ENCODE measurements at places on chromosomes 6 and 20.

- DNase-seq = no peak
These were observed 582.5 kb downstream of the RFPL4B start for GRCh38 chr6:112929641-112930040.

- peak; percentile 51 for DNase-seq
These were observed 15.6 kb upstream of the UBE2J1 start for GRCh38 chr6:89368107-89368506.

- no peak for DNase-seq
These were observed 12.4 kb downstream of the KATNA1 start for GRCh38 chr6:149636124-149636523.

GRCh38 chr20:38875175-38875993 lies 50.8 kb upstream of the FAM83D start:
- DNase-seq = no peak

DNA sequence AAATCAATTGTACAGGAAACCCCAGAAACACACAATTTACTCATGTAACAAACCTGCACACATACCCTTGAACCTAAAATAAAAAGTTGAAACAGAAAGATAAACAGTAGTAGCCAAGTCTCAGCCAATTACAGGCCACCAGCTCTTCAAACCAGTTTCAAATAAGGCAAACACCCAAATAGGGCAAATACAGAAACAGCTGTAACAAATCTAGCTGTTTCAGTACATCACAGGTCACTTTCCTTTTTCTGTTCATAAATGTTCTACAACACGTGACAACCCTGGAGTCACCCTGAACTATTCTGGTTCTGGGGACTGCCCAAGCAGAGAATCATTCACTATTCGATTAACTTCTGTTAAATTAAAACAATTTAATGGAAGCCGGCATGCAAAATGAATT lies 329.0 kb downstream of the GJA1 start:
- DNase-seq = no peak

- DNase-seq = no peak
These were observed 79.4 kb downstream of the DACT2 start for GRCh38 chr6:168240160-168240559.

DNA sequence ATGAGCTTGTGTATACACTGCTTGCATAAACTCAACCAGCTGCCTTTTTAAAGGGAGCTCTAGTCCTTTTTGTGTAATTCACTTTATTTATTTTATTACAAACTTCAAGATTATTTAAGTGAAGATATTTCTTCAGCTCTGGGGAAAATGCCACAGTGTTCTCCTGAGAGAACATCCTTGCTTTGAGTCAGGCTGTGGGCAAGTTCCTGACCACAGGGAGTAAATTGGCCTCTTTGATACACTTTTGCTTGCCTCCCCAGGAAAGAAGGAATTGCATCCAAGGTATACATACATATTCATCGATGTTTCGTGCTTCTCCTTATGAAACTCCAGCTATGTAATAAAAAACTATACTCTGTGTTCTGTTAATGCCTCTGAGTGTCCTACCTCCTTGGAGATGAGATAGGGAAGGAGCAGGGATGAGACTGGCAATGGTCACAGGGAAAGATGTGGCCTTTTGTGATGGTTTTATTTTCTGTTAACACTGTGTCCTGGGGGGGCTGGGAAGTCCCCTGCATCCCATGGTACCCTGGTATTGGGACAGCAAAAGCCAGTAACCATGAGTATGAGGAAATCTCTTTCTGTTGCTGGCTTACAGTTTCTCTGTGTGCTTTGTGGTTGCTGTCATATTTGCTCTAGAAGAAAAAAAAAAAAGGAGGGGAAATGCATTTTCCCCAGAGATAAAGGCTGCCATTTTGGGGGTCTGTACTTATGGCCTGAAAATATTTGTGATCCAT lies 15.3 kb downstream of the TNFAIP3 start:
- DNase-seq = no peak

GRCh38 chr6:28206928-28207509 lies 18.1 kb upstream of the ZSCAN9 start:
- DNase-seq = no peak

DNA sequence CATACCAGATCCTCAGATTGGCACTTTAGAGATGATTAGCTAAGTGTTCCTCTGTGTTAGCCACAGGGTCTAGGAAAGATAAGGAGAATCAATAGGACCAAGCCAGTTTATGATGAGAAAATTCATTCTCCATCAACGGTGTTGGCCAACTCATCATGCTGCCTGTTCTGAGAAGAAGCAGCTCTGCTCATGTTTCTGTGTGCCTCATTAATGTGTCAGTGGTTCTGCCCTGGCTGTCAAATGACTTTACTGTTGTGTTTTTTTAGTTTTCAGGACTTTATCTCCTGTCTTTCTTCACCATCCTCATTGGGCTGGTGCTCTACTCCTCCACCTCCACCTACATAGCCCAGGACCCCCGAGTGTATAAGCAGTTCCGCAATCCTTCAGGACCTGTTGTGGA lies 234.3 kb upstream of the PLN start:
- no peak for DNase-seq

DNA sequence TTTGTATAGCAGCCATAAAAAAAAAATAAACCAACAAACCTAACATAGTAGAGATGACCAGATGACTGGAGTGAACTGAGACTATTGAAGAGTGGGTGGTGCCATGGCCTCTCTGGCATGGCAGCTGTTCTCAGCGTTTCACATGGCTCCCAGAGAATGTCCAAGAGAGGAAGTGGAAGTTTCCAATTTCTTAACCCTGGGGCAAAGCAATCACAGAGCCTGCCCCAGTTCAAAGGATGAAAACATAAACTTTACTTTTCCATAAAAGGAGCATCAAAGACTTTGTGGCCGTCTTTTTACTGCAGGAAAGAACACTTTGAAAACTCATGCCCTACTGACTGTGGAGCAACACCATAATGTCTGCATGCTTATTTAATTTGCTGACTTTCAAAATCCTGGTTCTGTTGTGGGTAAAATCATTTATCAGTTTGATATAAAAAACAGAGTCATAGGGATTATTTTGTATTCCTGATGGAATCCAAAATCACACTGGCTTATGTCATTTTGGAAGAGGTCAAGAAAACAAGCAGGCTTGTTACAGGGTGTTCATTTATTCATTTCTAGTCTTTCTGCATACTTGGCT lies 165.4 kb downstream of the SLC35B3 start:
- no peak for DNase-seq

- DNase-seq = no peak
These were observed 576.1 kb upstream of the MARCKS start for GRCh38 chr6:113281014-113281413.

DNA sequence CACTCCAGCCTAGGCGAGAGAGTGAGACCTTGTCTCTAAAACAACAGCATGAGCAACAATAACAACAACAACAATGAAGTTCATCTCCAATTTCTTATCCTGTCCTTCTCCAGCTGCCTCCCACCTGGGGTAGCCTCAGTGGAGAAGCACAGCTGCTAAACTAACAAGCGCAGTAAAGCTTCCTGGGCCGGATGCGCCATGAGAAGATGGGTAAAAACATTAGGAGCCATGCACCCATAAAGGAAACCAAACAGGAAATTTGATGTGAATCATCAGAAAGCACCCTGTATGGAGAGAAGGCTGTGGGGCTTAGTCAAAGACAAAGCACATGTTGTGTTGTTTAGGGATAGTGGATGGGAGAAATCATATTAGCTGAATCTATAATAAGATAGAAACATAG lies 61.1 kb upstream of the CCN6 start:
- DNase-seq = no peak

DNA sequence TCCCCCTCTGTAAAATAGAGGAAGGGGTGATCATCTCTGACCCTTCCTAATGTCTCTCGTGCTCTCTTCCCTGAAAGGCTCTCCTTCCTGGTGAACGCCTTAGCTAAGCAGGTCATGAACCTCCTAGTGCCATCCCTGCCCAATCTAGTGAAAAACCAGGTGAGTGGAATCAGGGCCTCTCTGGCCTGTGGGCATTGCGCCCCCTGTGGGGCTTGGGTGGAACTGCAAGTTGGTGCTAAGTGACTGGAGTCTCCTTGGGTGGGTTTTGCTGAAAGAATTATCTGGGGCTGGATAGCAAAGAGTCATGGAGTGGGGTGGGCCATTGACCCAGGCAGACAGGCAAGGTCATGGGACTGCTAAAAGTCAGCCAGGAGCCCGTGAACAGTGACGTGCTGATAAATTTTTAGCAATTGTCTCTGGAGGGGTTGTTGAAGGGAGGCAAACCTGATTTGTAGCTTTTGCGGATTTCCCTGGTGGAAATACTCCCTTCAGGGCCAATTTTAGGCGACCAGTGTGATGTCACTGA lies 8.9 kb downstream of the BPIFB1 start:
- DNase-seq = no peak

GRCh38 chr6:143677891-143678791 lies at the start of gene PHACTR2:
PHACTR2 (plus strand) TSS chr6:143677965; CDS start chr6:143678164, 199 bp downstream.
- DNase-seq = peak; percentile 80

GRCh38 chr6:136288566-136289326 lies 900 bp downstream of the BCLAF1 start:
- peak; percentile 83 for DNase-seq

- DNase-seq = no peak
These were observed 81.7 kb downstream of the FAM217A start for GRCh38 chr6:3997177-3997770.

GRCh38 chr20:41052742-41053419 lies 24.3 kb downstream of the TOP1 start:
- DNase-seq = no peak

- DNase-seq = no peak
These were observed 102.3 kb downstream of the ARHGAP18 start for GRCh38 chr6:129607581-129608186.

GRCh38 chr6:112010328-112010727 lies 43.6 kb upstream of the CCN6 start:
- DNase-seq = no peak

- DNase-seq = no peak
These were observed 24.6 kb downstream of the COL11A2 start for GRCh38 chr6:33167374-33168283.

- DNase-seq = no peak
These were observed 31.8 kb downstream of the L3MBTL3 start for GRCh38 chr6:130050230-130050629.

- no peak for DNase-seq
These were observed 355.8 kb upstream of the SASH1 start for GRCh38 chr6:147986846-147987245.

- DNase-seq = no peak
These were observed 147.1 kb downstream of the PRL start for GRCh38 chr6:22149501-22150367.

DNA sequence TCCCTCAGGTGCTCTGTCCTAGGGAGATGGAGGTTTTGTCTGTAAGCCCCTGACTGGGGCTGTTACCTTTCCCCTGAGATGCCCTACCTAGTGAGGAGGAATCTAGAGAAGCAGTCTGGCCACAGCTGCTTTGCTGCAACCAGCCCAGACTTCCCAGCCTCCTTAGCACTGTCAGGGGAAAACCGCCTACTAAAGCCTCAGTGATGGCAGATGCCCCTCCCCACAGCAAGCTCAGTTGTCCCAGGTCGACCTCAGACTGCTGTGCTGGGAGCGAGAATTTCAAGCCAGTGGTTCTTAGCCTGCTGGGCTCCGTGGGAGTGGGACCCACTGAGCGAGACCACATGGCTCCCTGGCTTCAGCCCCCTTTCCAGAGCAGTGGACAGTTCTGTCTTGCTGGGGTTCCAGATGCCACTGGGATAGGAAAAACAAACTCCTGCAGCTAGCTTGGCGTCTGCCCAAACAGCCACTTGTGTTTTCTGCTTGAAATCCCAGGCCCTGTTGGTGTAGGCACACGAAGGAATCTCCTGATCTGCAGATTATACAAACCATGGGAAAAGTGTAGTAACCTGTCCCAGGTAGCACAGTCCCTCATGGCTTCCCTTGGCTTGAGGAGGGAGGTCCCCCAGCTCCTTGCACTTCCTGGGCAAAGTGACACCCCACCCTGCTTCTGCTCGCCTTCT lies 146.4 kb upstream of the PROKR2 start:
- no peak for DNase-seq

- DNase-seq = no peak
These were observed 74.8 kb upstream of the KIF16B start for GRCh38 chr20:16647875-16648597.

- DNase-seq = no peak
These were observed 39.4 kb downstream of the SCML4 start for GRCh38 chr6:107784669-107785068.

GRCh38 chr6:105042648-105043047 lies 85.7 kb downstream of the LIN28B start:
- no peak for DNase-seq

DNA sequence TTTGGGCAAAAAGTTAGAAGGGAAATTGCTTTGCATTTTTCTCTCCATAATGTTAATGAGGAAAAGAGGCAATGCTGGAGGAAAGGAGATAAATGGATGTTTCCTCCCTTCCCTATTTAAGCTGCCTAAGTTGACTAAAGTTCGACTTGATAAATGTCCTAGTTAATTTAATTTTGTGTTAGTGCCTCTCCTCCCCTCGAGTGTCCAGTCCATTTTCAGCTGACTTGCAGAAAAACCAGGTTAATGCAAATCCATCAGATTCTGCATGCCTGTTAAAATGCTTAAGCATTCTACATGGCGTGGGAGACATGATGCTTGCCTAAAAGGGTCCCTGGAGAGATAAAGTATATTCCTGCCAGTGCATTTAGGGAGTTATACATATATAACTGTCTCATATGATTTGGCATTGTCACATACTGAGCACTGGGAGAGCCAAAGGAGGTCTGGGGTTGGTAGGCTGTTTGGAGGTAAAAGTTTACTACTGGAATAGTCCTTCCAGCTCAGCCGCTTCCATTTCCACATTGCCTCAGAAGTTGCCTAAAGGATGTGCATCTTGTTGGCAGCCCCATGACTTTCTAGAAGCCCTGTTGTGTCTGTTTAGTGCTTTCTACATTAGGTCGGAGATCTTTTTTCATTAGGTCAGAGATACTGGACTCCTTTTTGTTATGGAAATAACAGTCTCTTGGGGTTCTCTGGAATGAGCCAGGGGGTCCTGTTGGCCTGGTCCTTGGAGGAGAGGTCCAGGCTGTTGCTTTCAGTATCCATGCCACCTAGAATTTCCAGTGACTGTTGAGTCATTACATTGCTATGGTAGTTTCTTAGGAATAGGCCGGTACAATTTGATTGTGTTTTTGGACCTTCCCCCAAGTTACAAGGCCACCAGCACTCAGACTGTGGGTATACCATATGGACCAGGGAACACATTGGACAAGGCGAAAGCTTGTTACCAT lies 30.4 kb downstream of the JARID2 start:
- no peak for DNase-seq

DNA sequence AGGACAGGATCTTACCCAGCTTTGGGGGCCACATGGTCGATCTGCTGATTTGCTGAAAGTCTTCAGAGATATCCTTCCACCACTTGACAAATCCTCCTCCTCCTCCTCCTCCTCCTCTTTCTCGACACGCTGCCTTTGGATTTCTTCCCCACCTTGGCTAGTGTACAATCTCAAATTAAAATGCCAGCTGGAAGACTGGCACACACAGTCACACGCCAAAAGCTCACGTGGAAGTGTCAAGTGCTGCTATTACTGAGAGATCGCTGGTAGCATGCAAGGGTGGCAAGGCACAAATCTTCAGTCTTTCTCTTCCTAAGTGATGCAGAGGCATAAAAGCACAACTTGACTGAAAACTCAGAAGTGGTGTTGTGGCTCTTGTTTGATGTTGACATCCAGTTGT lies 35.3 kb downstream of the GPR6 start:
- no peak for DNase-seq

Measured in psoas muscle (tissue), 8 donors.